NCI-H1417 treated with DMSO at 0.1 percent for 48 hours (cell line): ENCODE measurements at places on chromosomes 7 and 10.

DNA sequence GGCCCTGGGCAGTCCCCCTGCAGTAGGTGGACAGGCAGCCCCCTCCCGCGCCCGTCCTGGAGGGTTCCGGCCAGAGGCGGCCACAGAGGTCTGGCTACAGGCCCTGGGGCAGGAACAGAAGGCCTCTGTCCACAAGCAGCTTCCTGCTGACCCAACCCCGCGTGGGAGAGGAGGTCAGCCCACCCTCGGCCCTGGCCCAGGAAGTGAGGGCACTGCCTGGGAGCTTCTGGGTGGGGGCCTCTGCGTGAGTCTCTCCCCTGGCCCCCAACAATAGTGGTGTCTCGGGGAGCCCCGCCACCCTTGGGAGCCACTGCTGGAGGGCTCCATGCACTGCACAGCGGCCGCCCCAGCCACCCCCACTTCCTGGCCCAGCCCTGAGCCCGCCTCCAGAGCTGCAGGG, 4.7 kb downstream of the MICALL2 start:
- no peak for DNase-seq

DNA sequence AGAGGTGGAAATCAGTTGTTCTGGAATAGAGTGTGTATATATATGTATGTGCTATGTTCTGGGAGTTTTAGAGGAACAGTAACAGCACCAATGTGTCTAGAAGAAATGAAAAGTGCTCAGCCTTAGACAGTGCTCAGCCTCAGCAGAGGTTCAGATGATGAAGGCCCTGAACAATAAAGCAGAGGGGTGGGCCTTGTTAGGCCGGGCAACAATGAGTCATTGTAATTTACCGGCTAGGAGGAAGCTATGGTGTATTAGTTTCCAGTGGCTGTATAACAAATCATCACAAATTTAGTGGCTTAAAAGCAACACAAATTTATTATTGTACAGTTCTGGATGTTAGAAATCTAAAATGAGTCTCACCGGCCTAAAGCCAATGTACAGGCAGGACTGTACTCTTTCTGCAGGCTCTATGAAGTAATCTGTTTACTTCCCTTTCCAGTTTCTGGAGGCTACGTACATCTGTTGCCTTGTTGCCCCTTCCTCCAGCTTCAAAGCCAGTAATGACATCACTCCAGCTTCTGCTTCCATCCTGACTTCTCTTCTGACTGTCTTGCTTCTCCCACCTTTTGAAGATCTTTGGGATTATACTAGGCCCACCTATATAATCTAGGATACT, 84.6 kb downstream of the CH25H start:
- DNase-seq, result no peak

DNA sequence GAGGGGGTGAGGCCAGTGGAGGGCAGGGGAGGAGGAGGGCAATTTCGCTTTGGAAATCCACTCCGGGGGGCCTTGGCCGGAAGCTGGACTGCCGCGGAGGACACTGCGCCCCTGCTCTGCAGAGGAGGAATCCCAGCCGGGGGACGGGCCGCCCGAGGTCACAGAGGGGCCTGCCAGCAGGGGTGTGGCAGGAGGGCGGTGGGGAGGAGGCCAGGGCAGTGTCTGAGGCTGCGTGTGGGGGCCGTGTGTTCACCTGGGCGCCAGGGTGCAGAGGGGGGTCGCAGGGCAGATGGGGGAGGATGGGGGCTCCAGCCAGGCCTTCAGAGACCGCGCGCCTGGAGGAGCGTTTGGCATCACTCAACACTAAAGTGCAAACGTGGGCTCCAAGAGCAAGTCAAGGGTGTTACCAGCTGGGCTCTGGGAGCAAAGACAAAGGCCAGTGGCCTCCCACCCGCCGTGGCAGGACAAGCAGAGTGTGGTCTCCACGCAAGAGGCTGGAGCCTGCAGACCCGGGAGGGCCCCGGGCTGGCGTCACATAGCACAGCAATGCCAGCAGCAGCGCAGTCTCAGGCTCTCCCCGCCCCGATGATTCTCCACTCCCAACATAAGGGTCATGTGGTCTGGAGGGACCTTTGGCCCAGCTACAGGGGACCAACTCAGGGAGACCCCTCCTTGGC, 45.3 kb upstream of the DNAJB6 start:
- DNase-seq, result no peak

DNA sequence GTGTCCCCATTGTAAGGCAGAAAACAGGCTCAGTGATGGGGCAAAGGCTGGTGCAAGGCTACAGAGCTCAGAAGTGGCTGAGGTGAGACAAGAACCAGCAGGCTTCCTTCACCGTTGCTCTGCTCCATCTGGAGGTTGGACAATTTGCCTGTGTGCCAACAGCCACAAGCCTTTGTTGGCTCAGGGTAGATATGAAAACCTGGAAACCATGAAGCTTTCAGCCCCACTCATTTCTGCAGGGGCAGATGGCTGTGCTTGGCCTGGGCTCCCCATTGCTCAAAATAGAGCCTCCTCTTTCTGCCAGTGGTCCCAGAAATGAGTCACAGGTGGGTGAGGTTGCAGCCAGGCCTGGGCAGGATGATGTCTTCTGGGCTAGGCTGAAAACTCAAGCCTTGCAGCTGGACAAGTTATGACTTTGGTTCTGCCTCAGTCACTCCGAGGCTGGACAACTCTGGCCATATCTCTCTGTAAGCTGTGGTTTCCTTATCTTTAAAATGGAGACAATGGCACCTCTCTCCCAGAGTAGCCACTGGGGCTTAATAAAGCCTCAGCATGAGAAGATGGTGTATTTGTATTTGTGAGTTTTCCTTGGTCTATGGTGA, 12.2 kb upstream of the ZNF273 start:
- DNase-seq, result no peak

- DNase-seq, result no peak
These were observed 808.1 kb downstream of the XPNPEP1 start for GRCh38 chr10:109115179-109115578.

DNA sequence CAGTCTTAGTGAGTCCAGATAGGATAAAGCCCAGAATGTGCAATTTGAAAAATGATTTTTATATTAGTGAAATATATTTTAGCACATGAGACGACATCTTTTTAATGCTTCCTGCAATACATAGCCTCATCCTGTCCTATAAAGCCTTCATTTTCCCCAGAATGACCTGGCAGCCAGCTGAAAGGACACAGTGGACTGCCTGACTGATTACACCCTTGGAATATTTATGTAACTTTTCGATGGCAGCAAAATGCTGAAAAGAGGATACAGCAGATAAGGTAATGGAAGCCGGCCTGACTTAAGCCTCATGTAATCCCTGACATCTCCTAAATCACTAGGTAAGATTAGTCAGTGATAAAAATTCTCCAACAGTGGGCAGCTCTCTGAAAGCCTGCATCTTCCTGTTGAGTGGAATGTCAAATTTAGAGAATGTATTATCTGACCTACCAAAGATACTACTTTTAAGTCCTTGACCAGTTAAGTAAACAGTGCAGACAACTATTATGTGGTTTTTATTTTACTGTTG, 210.7 kb upstream of the STEAP1 start:
- DNase-seq, result no peak

DNA sequence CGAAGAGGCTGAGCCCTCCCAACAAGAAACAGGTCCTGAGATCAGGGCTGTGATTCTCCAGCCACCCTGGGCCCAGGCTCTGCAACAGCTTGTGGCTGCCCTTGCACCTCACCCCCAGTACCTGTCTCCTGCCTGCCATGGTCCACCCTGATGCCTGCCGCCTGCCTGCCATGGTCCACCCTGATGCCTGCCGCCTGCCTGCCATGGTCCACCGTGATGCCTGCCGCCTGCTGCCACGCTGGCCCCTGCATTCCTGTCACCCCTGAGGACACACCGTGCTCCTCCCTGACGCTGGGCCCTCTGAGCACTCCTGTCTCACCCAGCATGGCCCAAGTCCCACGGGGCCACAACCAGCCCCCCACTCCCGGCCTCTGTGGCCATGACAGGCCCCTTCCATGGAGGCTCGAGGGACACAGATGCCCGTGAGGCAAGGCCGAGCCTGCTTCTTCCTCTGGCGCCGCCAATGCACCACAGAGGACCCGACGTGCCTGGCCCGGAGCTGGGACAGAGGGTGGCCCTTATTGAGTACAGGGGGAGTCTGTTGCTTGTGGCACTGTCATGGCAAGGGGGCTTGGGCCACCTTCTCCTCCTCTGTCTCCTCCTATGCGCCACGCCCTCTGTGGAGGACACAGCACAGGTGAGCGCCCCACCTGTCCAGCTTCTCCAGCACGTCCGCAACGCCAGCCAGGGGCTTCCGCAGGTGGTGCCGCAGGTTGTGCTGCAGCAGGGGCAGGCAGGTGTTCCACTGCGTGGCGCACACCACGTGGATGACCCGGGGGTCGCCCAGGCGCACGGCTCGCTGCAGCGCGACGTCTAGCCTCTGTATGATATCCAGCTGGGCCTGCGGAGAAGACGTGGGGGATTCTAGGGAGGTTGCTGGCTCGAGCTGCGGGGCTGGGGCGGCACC, 18.1 kb downstream of the CFAP46 start:
- no peak for DNase-seq

- no peak for DNase-seq
These were observed 30.3 kb upstream of the KBTBD2 start for GRCh38 chr7:32921896-32922295.

GRCh38 chr7:12389089-12389700, 14.5 kb downstream of the VWDE start:
- DNase-seq, result peak; percentile 38

- DNase-seq, result no peak
These were observed 7.9 kb upstream of the ATE1 start for GRCh38 chr10:121935702-121936101.

DNA sequence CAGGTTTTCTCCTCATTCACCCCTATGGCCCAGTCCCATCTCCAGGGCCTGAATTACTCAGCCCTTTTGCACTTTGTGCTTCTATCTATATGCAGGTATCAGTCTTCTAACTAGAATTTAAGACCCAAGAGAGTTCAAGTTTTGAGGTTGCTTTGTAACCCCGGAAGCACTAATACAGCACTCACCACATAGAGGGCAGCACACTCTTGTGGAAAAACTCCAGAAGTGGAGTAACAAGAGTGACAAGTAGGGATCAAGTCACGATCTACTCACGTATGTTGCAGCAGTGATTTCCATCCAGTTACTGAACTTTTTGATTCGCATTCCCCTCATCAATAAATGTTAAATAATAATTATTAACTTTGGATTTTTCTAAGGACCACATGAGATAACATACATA, 151.0 kb downstream of the CHCHD3 start:
- DNase-seq, result no peak

GRCh38 chr10:88065383-88066049, 202.1 kb downstream of the PTEN start:
- DNase-seq, result no peak

DNA sequence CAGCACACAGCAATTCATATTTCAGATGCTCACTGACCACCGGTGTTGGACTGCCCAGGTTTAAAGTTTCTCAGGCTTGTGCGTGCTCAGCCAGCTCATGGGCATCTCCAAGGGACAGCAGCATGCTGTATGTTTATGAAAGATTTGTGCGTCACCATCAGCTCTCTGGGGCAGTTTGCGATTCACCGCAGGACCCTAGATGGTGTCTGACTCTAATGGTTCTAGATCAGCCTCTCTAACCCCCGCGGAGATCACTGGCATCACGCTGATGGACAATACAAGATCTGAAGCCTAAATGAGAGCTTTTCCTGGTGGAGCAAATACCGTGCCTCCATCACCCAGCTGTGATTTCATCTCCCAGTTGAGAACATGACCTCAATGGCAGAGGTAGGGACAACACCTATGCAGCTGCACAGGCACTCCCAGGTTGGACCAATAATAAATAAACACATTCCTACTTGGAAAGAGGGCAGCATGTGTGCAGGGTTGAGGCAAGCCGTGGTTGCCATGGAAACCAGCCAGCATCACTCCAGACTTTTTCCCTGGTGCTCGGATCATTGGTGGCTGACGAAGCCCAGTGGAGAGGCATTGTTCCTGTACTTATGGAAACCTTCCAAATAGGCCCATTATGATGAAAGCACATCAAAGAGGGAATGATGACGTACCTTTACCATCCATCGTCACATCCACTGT, 253.6 kb downstream of the KCNMA1 start:
- no peak for DNase-seq

- DNase-seq, result no peak
These were observed 135.5 kb upstream of the FRMD4A start for GRCh38 chr10:14466257-14466656.

GRCh38 chr7:77866786-77867536, 68.4 kb downstream of the PHTF2 start:
- no peak for DNase-seq

DNA sequence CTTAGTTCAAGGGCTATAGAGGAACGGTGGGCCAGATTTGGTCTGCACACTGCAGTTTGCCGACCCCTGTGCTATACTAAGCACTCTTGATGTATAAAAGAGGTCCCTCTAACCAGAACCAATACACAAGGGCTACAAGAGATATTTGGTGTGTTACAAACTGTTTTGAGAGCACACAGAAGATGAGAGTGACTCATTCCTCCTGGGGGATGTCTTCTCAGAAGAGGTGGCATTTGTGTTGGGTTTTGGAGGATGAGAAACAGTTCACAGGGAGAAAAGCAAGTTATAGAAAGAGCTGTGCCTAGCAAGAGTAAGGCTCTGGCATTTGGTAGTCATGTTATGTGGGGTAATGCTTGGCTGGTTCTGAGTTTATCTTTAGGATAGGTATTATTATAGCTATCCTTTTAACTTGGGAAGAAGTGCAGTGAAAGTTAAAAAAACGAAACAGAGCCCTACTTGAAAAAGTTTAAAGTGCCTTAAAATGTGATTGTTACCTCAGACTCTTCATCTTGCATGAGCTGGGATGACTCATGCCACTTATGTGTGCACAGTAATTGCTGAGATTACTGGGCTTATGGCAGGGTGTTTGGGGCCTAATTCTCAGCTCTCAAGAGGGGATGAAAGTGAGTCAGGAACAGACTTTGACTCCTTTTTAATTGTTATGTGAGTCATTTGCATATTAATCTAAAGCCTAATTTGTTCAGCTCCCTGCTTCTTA, 160.4 kb downstream of the KIF20B start:
- DNase-seq, result no peak

- no peak for DNase-seq
These were observed 631.0 kb downstream of the AUTS2 start for GRCh38 chr7:70229242-70229641.

DNA sequence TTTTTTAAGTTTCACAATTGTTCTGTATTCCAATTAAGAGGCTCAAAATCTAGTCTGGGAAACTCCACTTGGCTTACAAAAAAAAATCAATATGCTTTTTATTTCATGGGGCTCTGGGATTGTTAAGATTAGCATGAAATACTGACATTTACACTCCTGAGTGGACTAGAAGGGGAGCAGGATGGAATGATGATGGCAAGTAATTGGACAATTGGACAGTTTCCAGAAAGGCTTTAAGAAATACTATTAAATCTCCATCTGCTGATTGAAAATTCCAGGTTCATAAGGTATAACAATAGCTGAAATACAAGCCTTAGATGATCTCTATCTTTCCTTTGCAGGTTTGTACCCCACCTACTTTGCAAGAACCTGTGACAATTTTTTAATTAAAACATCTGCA, 184.4 kb downstream of the LRRTM3 start:
- DNase-seq, result no peak

DNA sequence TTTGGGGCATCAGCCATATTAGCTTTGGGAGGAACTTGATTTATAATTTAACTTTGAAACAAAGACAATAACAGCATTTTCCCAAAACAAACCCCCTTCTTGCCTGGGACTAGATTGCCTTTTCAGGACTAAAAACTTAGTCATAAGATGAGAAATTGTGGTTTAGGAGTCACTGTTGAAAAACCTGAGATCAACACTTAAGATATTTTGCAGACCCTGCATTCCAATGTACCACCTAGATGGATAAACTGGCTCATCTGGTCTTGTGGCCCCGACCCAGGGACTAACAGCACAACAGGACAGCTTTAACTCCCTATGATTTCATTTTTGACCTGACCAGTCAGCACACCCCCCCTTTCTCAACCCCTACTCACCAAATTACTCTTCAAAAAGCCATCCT, 1165.4 kb downstream of the XPNPEP1 start:
- DNase-seq, result no peak

GRCh38 chr7:39465055-39465929, 100.9 kb upstream of the YAE1 start:
- DNase-seq, result no peak
